ENCODE measurements at places on chromosomes 11 and 22. TPM values are rescaled to one million over a fixed set of nuclear protein-coding genes. Genes with fewer than 3 reads are reported as not detected.
A peak's percentile ranks its signal among the peaks of the same experiment; 100 is the strongest.

TENM4 gene
- 0.14 TPM for total RNA-seq

SAA1 gene
- 38.9 TPM for total RNA-seq

SEPTIN3 gene
- total RNA-seq: 0.68 TPM

CFAP300 gene
- 33.2 TPM for total RNA-seq

RABL2B gene
- total RNA-seq: 7.8 TPM

APOA1 gene
- not detected for total RNA-seq

- H3K4me1 ChIP-seq: peaks cover 12% of the 10 kb centered on the region
- no peaks in the 10 kb centered on the region for H3K27me3 ChIP-seq
- no peaks in the 10 kb centered on the region for H3K36me3 ChIP-seq
- no peak for DNase-seq
Measured at GRCh38 chr11:336659-337198, 16.1 kb upstream of the IFITM3 start.

- H3K36me3 ChIP-seq: no peaks in the 10 kb centered on the region
- no peaks in the 10 kb centered on the region for H3K4me1 ChIP-seq
- H3K27ac ChIP-seq: peak overlapping the region; percentile 84
- DNase-seq: no peak
Measured at GRCh38 chr11:123194337-123195187, 486 bp downstream of the CLMP start.

DNA sequence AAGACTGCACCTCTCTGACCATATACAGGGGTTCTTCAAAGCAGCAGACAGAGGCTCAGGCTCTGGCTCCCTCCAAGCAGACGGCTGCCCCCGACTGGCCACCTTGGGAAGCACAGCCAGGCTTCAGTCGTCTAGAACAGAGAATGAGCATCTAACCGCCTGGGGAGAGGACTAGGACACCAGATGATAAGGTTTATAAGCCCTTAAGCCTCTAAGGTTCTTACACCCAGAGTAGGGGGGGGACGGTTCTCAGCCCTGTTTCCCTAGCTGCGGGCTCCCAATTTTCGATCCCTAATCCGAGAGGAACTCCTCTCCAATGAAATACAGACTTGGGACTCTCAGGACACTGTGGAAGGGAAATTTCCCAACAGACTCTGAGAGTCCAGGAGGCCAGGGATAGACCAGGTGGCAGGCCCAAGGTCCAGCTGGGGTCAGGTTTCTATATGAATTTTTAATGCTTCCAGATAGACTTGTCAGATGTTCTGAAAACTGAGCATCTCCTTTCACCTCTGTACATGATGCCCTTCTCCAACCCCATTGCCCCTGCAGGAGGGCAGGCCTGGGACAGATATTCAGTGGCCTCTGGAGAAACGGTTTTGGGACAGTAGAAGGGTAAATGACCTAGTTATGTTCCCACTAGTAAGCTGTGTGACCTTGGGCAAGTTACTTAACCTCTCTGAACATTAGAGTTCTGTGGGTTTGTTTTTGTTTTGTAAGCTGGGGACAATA is 20.2 kb downstream of the RTN4RL2 start:
- peak; percentile 79 for DNase-seq
- H3K27me3 ChIP-seq: peaks cover 31% of the 10 kb centered on the region
- peaks cover 30% of the 10 kb centered on the region for H3K4me1 ChIP-seq

GRCh38 chr11:71908218-71908617 is 20.2 kb downstream of the XNDC1N start:
- H3K4me1 ChIP-seq: no peaks in the 10 kb centered on the region
- no peaks in the 10 kb centered on the region for H3K27me3 ChIP-seq
- no peak overlapping the region for H3K4me3 ChIP-seq
- no peak overlapping the region for H3K27ac ChIP-seq
- H3K36me3 ChIP-seq: no peaks in the 10 kb centered on the region

DNA sequence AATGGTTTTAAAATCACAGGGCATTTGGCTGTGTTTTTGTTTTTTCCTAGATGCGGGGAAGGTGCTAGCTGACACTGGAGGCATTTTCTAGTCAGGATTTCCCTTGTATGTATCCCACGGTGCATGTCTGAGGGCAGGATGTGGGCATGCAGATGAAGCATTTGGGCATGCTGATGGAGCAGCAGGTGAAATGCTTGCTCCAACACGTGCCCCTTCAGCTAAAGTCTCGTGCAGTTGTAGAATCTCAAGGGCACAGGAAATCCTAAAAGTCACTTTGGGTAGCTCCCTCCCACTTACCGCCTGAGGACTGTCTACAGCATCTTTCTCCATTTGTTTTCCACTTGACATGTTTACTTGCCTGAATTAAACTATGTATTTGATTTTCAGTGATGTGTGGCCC is 429.4 kb upstream of the B3GAT1 start:
- no peak for DNase-seq
- H3K4me1 ChIP-seq: no peaks in the 10 kb centered on the region
- H3K36me3 ChIP-seq: no peaks in the 10 kb centered on the region
- H3K4me3 ChIP-seq: no peak overlapping the region
- H3K27me3 ChIP-seq: no peaks in the 10 kb centered on the region
- no peak overlapping the region for H3K27ac ChIP-seq

DNA sequence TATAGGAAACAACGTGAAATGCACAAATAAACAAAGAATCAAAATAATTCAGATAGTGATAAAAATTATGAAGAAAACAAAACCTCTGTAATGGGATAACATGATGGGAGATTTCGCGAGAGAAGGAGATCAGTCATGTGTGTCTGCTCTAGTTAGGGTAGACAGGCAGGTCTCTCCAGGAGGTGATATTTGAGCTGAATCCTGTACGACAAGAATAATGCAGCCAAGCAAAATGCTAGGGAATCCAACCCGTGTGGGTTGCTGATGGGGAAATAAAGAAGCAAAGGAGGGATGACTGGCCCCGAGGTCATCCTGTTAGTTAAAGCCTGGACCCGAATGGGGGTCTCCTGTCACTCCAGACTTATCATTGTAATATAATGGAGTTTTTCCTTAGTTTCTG is 16.0 kb downstream of the MAML2 start:
- no peak overlapping the region for H3K27ac ChIP-seq
- no peaks in the 10 kb centered on the region for H3K36me3 ChIP-seq
- peaks cover 14% of the 10 kb centered on the region for H3K4me1 ChIP-seq

GRCh38 chr11:126378763-126379162 is 23.3 kb downstream of the ST3GAL4 start:
- no peaks in the 10 kb centered on the region for H3K4me1 ChIP-seq
- no peak for DNase-seq
- no peaks in the 10 kb centered on the region for H3K36me3 ChIP-seq
- no peaks in the 10 kb centered on the region for H3K27me3 ChIP-seq
- no peak overlapping the region for H3K27ac ChIP-seq

GRCh38 chr22:22866381-22867111 is 21.1 kb upstream of the IGLL5 start:
- H3K27ac ChIP-seq: peak overlapping the region; percentile 8
- H3K36me3 ChIP-seq: no peaks in the 10 kb centered on the region
- H3K4me1 ChIP-seq: peaks cover 4% of the 10 kb centered on the region
- DNase-seq: no peak
- H3K4me3 ChIP-seq: no peak overlapping the region

GRCh38 chr11:112524798-112525197 is 264.1 kb upstream of the PLET1 start:
- peak overlapping the region; percentile 60 for H3K27ac ChIP-seq
- H3K4me1 ChIP-seq: no peaks in the 10 kb centered on the region
- peak; percentile 26 for DNase-seq
- H3K36me3 ChIP-seq: no peaks in the 10 kb centered on the region
- H3K4me3 ChIP-seq: no peak overlapping the region

DNA sequence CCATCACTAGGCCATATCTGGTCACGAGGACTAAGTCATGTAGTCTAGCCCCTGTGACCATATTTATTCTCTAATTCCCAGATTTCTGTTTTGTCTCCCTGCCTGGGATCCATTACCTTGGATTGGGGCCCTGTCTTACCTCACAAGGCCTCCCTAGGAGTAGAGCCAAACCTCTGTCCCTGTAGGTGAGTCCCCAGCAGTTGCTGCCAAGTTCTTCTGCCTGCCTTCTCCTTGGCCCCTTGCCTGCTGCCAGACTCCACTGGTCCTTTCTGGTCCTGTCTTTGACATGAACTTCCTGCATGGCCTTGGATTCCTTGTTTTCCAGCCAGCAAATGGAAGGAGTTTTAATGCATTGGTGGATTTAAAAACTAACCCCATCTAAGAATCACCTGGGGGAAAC is 35.6 kb upstream of the CADM1 start:
- no peaks in the 10 kb centered on the region for H3K4me1 ChIP-seq
- H3K36me3 ChIP-seq: no peaks in the 10 kb centered on the region
- no peak overlapping the region for H3K27ac ChIP-seq
- no peak overlapping the region for H3K4me3 ChIP-seq
- peaks cover 6% of the 10 kb centered on the region for H3K27me3 ChIP-seq
- no peak for DNase-seq

- H3K4me1 ChIP-seq: no peaks in the 10 kb centered on the region
- H3K4me3 ChIP-seq: no peak overlapping the region
- no peak overlapping the region for H3K27ac ChIP-seq
Measured at GRCh38 chr22:41127451-41127850, 35.1 kb downstream of the EP300 start.

- peak; percentile 24 for DNase-seq
- H3K4me3 ChIP-seq: peak overlapping the region; percentile 54
- H3K4me1 ChIP-seq: peaks cover 16% of the 10 kb centered on the region
- peak overlapping the region; percentile 64 for H3K27ac ChIP-seq
Measured at GRCh38 chr11:33869481-33870422, 22.1 kb downstream of the LMO2 start.

DNA sequence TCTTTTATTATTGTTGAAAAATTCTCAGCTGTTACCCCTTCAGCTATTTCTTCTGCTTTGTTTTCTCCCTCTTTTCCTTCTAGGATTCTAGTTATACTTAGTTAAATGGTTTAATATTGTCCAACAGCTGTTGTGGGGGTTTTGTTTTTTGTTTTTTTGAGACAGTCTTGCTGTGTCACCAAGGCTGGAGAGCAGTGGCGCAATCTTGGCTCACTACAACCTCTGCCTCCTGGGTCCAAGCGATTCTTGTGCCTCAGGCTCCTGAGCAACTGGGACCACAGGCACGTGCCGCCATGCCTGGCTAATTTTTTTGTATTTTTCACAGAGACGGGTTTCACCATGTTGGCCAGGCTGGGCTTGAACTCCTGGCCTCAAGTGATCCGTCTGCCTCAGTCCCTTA is 12.7 kb downstream of the SDHAF2 start:
- peaks cover 6% of the 10 kb centered on the region for H3K36me3 ChIP-seq
- no peak overlapping the region for H3K27ac ChIP-seq
- DNase-seq: no peak
- H3K4me3 ChIP-seq: no peak overlapping the region
- H3K4me1 ChIP-seq: peaks cover 4% of the 10 kb centered on the region

- no peak overlapping the region for H3K4me3 ChIP-seq
- no peaks in the 10 kb centered on the region for H3K27me3 ChIP-seq
- H3K36me3 ChIP-seq: no peaks in the 10 kb centered on the region
- H3K4me1 ChIP-seq: no peaks in the 10 kb centered on the region
- DNase-seq: no peak
Measured at GRCh38 chr11:109388982-109389381, 33.0 kb upstream of the C11orf87 start.
